ENCODE measurements at places on chromosomes 3 and 15.

- no peak for DNase-seq
Observed at GRCh38 chr3:174862101-174862500, 3.0 kb downstream of the NAALADL2 start.

DNA sequence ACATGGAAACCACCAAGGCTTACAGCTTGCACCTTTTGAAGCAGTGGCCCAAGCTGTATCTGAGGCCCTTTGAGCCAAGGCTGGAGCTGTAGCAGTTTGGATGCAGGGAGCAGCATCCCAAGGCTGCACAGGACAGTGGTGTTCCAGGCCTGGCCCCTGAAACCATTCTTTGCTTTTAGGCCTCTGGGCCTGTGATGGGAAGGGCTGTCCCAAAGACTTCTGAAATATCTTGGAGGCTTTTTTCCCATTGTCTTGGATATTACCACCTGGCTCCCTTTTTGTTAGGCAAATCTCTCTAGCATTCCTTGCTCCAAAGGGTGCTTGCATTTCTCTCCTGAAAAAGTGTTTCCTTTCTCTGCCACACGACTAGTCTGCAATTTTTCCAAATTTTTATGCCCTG is 302.8 kb upstream of the MDFIC2 start:
- no peak for DNase-seq

- DNase-seq = no peak
Observed at GRCh38 chr15:67832897-67833709, 6.7 kb downstream of the RNU6-1 start.

- no peak for DNase-seq
Observed at GRCh38 chr3:125037498-125038150, 18.2 kb downstream of the HEG1 start.

- no peak for DNase-seq
Observed at GRCh38 chr15:85858586-85859375, 64.1 kb upstream of the KLHL25 start.

- no peak for DNase-seq
Observed at GRCh38 chr3:173191611-173192010, 50.6 kb upstream of the SPATA16 start.

DNA sequence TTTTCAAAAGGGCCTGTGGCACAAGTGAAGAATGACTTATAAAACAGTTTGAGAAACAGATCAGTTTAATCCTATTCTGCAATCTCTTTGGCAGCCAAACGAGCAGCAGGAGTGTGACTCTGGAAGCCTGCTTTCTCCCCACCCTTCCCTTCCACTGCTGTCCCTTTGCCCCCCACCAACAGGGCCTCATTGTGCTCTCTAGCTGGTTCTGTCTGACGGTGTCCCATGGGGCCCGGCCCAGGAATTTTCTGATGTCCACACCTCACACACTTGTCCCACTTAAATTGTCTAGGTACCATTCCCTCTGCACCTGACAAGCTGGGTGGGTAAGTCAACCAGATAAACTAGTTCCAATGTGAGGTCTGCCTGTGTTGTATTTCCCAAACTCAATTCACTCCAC is 16.4 kb downstream of the SLCO2A1 start:
- no peak for DNase-seq

GRCh38 chr3:110680450-110680849 is 391.2 kb upstream of the NECTIN3 start:
- no peak for DNase-seq

DNA sequence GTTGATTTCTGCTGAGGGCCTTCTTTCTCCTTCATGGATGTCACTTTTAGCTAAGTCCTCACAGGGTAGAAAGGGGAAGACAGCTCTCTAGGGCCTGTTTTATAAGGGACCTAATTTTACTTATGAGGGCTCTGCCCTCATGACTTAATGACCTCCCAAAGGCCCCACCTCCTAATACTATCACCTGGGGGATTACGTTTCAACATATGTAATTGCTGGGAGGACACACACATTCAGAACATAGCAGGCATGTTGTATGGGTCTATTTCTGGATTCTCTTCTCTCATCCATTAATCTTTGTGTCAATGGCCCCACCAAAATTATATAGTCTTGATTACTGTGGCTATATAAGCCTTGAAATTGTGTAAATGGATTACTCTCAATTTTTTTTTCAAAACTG is 255.0 kb downstream of the CLSTN2 start:
- no peak for DNase-seq

DNA sequence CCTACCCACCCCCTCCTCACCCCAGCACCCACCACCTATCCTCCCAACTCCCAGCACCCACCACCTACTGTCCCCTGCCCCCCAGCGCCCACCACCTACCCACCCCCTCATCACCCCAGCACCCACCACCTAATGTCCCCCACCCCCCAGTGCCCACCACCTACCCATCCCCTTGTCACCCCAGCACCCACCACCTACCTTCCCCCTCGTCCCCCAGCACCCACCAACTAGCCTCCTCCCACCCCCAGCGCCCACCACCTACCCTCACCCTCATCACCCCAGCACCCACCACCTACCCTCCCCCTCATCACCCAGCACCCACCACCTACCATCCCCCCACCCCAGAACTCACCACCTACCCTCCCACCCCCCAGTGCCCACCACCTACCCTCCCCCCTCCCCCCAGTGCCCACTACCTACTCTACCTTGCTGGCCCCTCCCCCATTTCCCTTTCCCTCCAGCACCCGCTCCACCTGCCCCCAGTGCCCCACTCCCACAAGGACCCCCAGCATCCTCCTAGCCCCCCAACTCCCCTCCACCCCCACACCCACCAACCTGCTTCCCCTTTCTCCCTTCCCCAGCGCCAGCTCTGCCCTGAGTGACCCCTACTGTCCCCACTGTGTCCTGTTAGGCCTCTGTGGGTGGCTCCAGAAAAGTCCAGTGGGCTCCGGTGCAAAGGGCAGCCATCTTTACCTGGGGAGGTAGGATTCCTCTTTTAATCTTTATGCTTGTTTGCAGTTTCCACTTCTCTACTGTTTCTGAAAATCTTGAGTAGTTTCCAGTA is 1.2 kb downstream of the UROC1 start:
- no peak for DNase-seq

DNA sequence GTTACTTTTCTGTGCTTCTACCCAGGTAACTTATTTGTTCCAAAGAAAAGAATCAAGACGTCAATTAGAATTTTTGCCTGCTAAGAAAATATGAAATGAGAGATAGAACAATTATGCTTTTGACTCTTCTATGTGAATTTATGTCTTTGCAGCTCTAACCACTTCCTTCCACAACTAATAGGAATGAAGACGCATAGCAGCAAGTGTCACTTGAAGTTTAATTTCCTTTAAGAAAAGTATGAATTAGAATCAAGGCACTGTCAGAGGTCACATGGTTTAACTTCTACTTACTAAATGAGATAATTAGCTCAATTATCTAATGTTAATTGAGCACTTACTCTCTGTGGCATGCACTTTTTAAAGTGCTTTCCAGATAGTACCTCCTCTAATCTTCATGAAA is 3.3 kb downstream of the WDR49 start:
- DNase-seq = no peak

DNA sequence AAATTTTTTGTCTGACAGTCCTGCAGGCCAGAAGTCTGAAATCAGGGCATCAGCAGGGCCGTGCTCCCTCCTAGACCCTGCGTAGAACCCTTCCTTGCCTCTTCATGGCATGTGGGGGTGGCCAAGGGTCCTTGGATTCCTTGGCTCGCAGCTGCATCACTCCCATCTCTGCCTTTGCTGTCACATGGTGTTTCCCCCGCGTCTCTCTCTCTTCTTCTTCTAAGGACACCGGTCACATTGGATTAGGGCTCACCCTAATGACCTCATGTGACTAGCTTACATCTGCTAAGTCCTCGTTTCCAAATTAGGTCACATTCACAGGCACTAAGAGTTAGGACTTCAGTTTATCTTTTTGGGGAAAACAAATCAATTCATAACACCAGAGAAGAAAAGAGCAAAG is 12.0 kb downstream of the SLCO3A1 start:
- DNase-seq = no peak

DNA sequence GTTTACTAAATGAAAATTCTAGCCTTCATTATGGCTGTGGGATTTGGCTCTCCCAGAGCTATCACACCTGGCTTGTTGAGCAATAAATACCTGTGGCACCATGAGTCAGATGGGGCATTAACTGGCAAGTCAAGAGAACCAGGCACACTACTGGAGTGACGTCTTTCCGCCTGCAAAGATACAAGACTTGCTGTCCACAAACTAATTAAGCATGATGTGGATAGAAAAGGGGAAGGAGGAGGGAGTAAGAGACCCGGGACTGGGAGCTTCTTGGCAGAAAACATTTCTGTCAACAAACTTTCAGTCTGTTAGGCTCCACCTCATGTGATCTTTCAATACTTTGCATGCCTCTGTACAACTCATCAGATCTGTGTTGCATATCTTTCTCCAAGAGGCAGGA is 56.5 kb downstream of the CLDN1 start:
- no peak for DNase-seq

GRCh38 chr15:42184296-42184695 is 23.8 kb downstream of the VPS39 start:
- no peak for DNase-seq

- no peak for DNase-seq
Observed at GRCh38 chr3:159472611-159473010, 516.0 kb upstream of the IL12A start.

DNA sequence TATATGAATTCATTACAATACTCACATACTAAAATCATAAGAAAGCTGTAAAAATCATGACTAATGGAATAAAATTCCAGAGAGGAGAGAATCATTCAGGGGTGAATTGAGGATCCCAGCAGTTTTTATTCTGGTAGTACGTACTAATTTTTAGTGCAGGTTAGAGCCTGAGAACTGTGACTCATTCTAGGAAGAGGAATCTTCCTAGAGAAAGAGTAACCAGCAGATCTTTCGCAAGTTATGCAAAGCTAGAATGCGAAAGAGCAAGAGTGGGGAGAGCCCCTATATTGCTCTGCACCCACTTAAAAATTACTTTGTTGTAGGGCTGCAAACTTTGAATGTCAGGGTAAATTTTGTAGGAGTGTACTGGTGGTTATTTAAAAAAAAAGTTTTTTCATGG is 303.6 kb upstream of the ARPP21 start:
- DNase-seq = no peak

DNA sequence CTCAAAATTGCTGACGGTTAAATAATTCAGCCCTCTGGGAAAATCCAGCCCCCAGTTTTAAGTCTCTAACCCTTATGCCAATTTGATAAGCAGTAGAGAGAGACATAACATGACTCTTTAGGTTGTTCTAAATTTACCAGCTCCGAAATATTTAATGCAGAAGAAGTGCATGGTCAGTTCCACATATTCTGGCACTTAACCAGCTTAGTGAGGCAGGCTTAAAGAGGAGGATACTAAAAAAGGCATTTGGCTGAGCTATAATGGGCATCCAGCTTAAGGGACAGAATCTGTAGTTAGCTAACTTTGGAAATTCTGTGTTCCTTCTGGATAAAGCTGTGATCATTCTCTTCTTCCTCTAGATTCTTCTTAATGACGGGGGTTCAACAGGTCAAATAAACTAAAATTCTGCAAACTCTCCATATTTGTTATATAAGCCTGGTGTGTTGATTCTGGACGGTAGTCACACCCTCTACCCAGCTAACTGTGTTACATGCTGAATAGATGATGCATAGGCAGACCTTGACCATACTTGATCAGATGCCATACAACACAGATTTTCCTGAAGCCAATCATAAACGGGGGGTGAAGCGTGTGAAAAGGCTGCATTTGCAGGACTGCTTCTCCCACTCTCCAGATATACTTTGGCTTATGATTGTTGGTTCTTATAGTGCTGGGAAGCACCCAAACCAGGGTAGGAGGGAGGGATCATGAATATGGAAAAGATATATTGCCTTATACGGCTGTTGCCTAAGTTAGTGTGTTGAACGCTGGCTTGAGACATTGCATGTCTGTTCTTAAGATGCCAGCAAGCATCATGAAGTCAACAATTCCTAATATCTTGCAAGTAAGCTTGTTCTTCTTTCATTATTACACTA is 118.4 kb downstream of the FGF12 start:
- no peak for DNase-seq

GRCh38 chr3:151673974-151674373 is 59.8 kb upstream of the AADACL2 start:
- DNase-seq = no peak

GRCh38 chr3:149382101-149382467 is 4.6 kb upstream of the TM4SF1 start:
- no peak for DNase-seq

GRCh38 chr3:98371186-98371585 is 17.5 kb downstream of the OR5K4 start:
- no peak for DNase-seq

DNA sequence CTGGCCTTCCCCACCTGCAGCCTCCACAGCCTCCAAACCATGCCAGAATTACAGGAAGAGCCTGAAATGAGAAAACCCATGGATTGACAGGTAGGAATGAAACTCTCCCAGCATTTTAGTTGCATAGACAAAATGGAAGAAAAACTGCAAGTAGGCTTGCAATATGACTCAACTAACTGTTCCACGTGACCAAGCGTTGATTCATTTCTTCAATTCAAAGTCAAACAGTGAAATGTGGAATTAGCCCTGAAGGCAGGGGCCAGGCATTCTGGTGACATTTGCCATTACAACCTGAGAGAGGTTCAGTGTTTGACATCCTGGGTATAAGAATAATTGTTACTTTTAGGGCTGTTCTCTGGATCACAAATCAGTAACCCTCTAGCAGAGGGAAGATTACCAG is 676.5 kb upstream of the CFAP20DC start:
- no peak for DNase-seq

DNA sequence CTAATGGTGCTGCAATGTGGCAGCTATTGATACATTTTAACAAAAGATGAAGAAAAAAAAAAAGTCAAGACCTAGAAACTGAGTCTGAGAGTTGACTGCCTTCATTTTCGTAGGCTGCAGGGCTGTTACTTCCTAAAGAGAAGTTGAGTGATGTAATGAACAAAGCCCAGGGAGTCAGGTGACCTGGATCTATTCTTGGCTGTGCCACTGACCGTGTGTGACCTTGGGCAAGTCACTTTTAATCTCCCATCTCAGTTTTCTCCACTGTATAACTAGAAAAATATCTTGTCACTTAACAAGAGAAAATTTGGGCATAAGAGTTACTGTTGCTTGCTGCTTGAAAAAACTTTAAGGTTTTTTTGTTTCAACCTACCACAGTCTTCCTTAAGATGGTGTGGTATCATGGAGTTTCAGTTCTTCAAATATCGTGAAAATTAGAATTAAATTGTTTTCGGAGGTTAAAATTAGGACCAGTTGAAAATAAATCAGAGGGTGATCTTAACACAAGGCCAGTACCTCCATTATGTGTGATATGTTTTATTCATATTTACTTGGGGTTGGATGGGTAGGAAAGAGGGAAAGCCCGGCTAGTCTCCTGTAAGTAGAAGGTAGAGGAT is 5.8 kb downstream of the FMN1 start:
- no peak for DNase-seq

DNA sequence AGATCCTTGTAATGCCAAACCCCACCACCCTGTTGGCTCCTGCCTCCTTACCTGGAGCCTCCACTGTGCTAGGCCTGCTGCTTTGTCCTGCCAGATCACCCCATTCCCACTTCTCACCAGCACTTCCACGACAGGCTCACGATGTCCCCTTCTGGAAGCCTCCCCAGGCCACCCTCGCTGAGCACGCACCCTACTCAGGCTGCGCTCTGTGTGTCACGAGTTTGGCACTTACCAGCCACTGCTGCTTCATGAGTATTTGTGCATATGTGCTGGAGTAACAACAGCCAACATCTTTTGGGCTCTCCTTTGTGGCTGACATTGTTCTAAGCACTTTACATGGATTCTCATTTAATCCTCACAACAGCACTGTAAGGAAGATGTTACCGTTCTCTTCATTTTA is 58.1 kb downstream of the PDIA5 start:
- no peak for DNase-seq

All from esophagus squamous epithelium (tissue), 5 donors.